ENCODE measurements at places on chromosomes 5 and 9.
A peak's percentile ranks its signal among the peaks of the same experiment; 100 is the strongest.

- DNase-seq = no peak
Measured at GRCh38 chr9:125885405-125886034, 138.3 kb downstream of the PBX3 start.

DNA sequence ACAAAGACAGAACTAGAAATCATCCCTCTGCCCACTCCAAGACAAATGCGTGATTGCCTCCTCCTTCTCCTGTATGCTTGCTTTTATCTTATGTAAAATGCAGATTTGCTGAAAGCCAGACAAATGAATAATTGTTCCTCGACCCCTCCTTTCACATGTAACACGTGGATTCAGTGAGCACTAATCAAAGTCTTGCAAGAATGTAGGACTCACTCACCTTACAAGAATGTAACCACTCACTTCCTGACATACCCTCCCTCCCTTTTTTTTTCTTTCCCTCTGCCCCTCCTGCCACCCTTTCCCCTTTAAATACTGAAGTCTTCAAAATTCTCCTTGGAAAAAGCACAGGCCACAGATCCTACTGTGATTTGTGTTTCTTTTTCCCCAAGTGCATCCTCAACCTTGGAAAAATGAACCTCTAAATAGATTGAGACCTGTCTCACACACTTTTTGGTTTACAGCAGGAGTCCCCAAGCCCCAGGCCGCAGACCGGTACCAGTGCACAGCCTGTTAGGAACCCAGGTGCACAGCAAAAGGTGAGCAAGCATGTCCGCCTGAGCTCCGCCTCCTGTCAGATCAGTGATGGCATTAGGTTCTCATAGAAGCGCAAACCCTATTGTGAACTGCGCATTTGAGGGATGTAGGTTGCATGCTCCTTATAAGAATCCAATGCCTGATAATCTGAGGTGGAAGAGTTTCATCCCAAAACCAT, 29.4 kb upstream of the HSD17B3 start:
- peak; percentile 40 for DNase-seq

DNA sequence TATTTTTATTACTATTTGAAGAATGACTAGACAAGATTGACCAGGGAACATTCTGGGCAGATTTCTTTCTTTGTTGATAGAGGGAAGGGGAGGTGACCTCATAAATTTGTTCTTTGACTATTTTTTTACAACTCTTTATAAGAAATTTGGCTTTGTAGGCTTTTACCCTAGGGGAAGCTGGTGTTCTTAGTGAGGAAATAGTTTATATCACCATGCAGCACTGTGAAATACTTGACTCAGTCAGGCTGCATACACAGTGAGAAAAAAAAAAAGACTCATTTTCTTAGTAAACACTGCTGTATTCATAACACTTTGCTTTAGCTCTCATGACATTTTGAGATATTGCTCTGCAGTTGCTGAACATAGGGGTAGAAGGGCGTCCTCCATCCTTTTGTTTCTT, 336.6 kb upstream of the PIK3R1 start:
- no peak for DNase-seq

- DNase-seq = no peak
Measured at GRCh38 chr5:32991421-32991815, 280.3 kb downstream of the NPR3 start.

DNA sequence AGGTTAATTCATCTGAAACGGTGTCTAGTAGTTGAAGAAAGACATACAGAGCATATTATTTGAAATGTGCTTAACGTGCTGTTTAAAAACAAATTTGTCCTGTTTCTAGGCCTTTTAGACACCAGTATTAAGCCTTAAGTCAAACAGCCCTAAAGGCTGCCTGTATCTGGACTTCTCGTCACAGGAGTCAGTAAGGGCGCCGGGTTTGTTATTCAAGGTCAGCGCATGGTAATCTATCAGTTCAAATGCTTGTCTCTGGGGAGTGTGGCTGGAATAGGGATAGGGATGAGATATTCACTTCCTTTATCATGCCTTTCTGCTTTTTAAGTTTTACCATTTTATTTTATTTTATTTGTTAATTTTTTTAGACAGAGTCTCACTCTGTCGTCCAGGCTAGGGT, 9.4 kb upstream of the CNOT6 start:
- no peak for DNase-seq

DNA sequence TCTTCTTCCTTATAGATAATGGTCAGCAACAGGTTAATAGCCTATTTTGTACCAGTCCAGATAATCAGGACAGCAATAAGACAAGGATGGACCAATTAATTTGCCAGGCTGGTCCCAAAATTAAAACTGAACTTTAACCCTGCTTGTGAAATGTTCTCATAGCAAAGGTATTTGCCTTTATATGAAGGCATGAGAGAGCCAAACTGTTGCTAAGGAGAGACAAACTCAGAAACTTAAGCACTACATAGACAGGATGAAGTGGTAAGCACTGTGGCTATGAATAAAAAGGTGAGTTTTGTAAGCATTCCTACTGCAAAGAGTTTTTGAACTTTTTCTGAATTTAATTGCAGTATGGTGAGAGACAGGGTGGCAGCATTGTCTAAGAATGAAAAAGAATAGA, 174.7 kb upstream of the PPP1R2B start:
- no peak for DNase-seq

All from SW 1271 (cell line).